ENCODE measurements at places on chromosomes 5 and 9.
A peak's percentile ranks its signal among the peaks of the same experiment; 100 is the strongest.

- DNase-seq = no peak
These were observed 63.1 kb downstream of the DOCK8 start for GRCh38 chr9:277601-278295.

DNA sequence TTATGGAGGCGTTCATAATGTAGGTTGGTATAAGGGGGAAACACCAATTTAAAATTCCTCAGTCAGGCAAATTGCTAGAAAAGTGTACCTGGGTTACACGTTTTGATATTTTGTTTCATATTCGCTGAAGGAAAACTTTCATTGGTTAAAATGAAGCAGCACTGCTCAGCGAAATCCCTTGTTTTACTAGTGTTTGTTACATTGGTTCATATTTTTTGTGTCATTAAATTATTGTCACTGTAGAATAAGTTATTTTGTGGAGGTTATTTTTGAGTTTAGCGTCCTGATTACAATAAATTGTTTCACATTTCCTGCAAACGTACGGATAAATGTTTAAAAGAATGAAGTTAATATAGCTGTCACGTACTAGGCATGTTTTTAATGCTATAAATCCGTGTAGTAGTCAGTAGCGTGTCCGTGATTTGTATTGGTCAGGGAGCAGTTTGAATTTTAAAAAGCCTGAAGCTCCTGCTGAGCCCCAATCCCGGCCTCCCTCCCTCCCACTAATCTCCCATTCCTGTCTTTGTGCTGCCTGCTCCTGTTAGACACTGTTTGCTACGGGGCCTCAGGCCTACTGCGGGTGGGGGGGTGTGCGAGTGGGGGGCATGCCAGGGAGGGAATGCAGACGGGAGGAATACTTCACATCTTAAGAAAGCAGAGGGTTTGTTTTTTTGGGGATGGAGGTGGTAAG lies 2.0 kb downstream of the NIPBL start:
- peak; percentile 52 for DNase-seq

GRCh38 chr5:112737070-112737462 lies 619 bp upstream of the APC start:
- no peak for DNase-seq

DNA sequence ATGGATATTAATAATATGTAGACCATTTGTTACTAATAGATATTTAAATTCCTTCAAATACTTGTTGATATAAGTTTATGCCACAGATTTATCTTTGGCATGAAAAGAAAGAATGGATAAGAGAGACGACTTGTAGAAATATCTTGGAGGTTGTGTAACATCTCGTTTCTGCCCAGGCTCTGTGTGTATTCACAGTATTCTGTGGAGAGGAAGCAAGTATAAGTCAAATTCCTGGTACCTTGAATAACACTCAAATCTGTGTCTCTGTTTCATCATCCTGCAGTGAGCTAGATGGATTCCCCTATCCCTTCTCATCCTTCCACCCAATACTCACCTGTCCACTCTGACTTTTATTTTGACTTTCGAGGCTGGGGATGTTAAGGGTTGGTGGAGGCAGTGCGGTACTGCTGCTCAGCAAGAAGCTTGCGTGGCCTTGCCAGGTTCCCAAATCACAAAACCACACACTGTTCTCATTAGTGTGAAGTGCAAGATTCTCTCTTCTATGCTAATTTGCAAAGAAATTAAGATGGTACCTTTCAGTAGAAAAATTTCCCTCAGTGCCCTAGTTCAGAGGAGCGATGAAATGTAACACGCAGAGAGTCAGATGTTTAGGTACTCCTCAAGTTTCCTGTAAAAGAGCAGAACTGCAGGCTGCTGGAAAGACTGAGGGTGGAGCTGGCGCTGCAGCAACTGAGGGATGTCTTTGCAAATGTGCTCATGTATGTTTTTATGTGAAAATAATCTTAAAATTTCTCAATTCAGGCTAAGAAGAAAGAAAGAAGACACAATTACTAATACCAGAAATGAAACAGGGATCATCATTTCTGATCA lies 42.6 kb upstream of the ANKRD18A start:
- no peak for DNase-seq

GRCh38 chr5:140483055-140483454 lies 64.4 kb upstream of the EIF4EBP3 start:
- no peak for DNase-seq
